CD4-positive, alpha-beta T cell treated with Interleukin-10 for 1 hour (primary cell): ENCODE measurements at places on chromosomes 13 and 19.

- no peak for DNase-seq
Observed at GRCh38 chr13:110233951-110234280, 73.0 kb downstream of the COL4A1 start.

DNA sequence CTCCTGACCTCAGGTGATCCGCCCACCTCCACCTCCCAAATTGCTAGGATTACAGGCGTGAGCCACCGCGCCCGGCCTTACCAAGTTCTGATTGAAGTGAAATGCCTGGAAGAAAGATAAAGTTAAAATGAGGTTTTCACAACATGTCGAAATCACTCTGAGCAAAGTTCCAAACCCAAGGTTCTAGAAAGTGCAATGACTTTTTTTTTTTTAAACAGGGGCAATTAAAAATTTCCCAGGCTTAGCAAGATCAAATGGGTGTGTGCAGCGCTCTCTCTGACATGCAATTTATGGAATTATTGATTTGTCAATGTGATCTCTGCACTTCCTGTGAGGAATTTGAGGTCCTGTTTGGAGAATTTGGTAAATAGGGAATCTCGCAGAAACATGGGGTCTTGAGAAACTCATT, 12.8 kb upstream of the MAP2K2 start:
- DNase-seq: no peak

GRCh38 chr19:56253737-56254136, 18.8 kb upstream of the EDDM13 start:
- DNase-seq: peak; percentile 55

DNA sequence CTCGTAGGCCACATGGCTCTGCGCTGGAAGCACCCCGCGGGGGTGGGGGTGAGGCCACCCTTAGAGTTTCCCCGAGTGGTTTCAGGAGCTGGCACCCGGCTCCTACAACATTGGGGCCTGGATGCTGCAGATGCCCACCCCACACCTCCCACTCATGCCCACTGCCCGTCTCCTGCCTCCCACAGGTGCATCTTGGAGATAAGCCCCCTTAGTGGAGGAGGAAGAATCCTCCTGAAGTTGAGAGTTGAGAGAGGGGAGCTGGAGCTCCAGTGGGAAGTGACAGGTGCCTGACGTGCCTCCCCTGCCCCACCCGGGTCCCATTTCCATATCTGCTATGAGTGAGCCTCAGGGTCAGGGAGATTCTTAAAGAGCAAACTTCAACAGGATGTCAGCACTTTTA, 341.3 kb downstream of the TEX29 start:
- no peak for DNase-seq

DNA sequence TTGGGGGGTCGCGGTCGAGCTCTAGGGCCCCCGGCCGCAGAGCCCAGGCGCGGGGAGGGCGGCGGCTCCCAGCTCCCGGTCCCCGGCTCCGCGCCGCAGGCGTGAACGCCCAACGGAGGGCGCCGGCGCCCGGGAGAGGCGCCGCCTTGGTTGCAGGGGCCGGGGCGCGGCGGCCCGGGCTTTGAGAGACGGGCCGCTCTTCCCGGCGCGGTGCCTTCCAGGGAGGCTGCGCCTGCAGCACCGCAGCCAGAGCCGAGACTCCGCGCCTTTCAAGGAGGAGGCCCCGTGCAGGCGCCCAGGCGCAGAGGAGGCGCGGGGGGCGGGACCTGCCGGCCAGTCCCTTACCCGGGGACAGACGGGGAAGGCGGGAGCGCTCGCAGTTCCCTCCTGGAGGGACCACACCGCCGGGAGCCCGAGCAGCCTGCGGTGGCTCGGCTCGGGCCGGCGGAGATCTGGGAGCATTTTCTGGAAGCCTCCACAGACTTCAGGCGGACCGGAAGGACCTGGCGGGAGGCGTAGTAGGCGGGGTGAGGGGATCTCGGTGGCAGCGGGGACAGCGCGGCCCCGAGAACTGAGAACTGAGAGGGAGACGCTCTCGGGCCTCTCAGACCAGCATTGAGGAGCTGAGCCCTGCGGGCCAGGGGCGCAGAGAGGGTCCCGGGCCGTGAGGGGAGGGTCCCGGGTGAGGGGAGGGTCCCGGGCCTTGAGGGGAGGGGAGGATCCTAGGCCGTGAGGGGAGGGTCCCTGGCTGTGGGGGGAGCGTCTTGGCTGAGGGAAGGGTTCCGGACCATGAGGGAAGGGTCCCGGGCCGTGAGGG, 25.5 kb upstream of the MCF2L start:
- peak; percentile 15 for DNase-seq

GRCh38 chr19:49613374-49613773, 22.4 kb downstream of the PRR12 start:
- DNase-seq: no peak

GRCh38 chr19:10126213-10126639, 6.5 kb upstream of the EIF3G start:
- no peak for DNase-seq

GRCh38 chr13:93183302-93183701, 43.3 kb upstream of the GPC6 start:
- no peak for DNase-seq
